ENCODE measurements at places on chromosomes 6 and 20. TPM values are rescaled to one million over a fixed set of nuclear protein-coding genes. Genes with fewer than 3 reads are reported as not detected.

OLIG3 gene
- not detected for total RNA-seq

PNPLA1 gene
- not detected for total RNA-seq

CTSZ gene
- total RNA-seq: 187 TPM

PBOV1 gene
- not detected for total RNA-seq

SLC35D3 gene
- 0.07 TPM for total RNA-seq

HLA-DQB2 gene
- not detected for total RNA-seq

TRERF1 gene
- total RNA-seq: 8.0 TPM

COL10A1 gene
- not detected for total RNA-seq

CLIC1 gene
- total RNA-seq: 495 TPM

RCAN2 gene
- not detected for total RNA-seq

CYP21A2 gene
- not detected for total RNA-seq

ADGRB3 gene
- not detected for total RNA-seq

NEURL2 gene
- total RNA-seq: 0.79 TPM

TNF gene
- not detected for total RNA-seq

TGM3 gene
- total RNA-seq: not detected

SLC22A1 gene
- total RNA-seq: 2.8 TPM

VGLL2 gene
- not detected for total RNA-seq

THBS2 gene
- not detected for total RNA-seq

BTN1A1 gene
- total RNA-seq: not detected

ZC2HC1B gene
- not detected for total RNA-seq

DNAH8 gene
- not detected for total RNA-seq

RRBP1 gene
- 95.3 TPM for total RNA-seq

EMILIN3 gene
- total RNA-seq: 0.29 TPM

DBNDD2 gene
- 24.9 TPM for total RNA-seq

LMBRD1 gene
- total RNA-seq: 12.6 TPM

HCRTR2 gene
- total RNA-seq: not detected

GPR63 gene
- 0.61 TPM for total RNA-seq

SLC17A2 gene
- total RNA-seq: not detected

DCBLD1 gene
- total RNA-seq: 34.2 TPM

CDSN gene
- not detected for total RNA-seq

DNMT3B gene
- 4.6 TPM for total RNA-seq

RIPOR3 gene
- 0.09 TPM for total RNA-seq

RUNX2 gene
- 0.81 TPM for total RNA-seq

SLC22A16 gene
- not detected for total RNA-seq

LHFPL5 gene
- total RNA-seq: not detected

SCRT2 gene
- not detected for total RNA-seq

RSPO3 gene
- 122 TPM for total RNA-seq

PRSS35 gene
- not detected for total RNA-seq

C6orf58 gene
- 0.14 TPM for total RNA-seq

REM1 gene
- 0.10 TPM for total RNA-seq

HFE gene
- total RNA-seq: 13.8 TPM

STX11 gene
- total RNA-seq: 2.2 TPM

CST2 gene
- 0.44 TPM for total RNA-seq

Measured in A549 treated with CpdA at 1 μM for 4 hours (cell line).